ENCODE measurements at places on chromosomes 5 and 9.

DNA sequence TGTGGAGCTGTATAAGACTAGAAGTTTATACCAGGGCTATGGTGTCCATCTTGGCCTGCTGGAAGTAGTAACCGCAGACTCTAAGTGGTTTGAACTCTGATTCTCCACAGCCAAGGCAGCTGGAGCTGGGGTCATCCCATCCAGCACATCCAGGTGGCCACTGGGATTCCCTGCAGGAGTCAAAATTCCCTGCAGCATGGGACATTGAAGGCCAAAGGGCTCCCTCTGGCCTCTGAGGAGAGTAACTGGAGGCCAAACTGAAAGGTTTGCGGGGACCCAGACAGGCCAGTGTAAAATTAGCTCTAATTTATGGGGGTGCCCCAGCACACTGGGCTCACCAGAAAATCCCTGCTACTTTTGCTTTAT lies 12.2 kb upstream of the PRXL2C start:
- DNase-seq: no peak

- DNase-seq: no peak
These were observed 284.5 kb downstream of the SPOCK1 start for GRCh38 chr5:137214446-137215189.

- DNase-seq: no peak
These were observed 758.5 kb upstream of the EDIL3 start for GRCh38 chr5:85143138-85143537.

GRCh38 chr9:17824191-17824590 lies 245.3 kb downstream of the SH3GL2 start:
- DNase-seq: no peak

- DNase-seq: no peak
These were observed 12.0 kb downstream of the INIP start for GRCh38 chr9:112705768-112706427.

- DNase-seq: no peak
These were observed 3.8 kb downstream of the FCN1 start for GRCh38 chr9:134913713-134914500.
